ENCODE measurements at places on chromosomes 12 and 14.

GRCh38 chr12:117025481-117026151 is 73.6 kb downstream of the TESC start:
- DNase-seq: peak; percentile 51

DNA sequence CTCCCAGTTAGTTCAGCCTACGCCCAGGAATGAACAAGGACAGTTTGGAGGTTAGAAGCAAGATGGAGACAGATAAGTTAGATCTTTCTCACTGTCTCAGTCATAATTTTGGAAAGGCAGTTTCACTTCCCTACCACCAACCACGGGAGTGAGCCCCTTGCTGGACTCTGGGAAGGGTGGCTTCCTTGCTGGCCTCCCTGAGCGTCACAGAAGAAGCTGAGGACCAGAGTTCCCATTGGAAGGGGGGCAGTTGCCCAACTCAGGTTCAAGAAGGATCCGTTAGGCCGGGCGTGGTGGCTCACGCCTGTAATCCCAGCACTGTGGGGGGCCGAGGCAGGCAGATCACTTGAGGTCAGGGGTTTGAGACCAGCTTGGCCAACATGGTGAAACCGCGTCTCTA is 106.2 kb upstream of the MAX start:
- no peak for DNase-seq

GRCh38 chr12:124921200-124922031 is 7.0 kb upstream of the UBC start:
- peak; percentile 52 for DNase-seq

GRCh38 chr12:131607658-131608447 is 103.0 kb upstream of the SFSWAP start:
- DNase-seq: no peak

DNA sequence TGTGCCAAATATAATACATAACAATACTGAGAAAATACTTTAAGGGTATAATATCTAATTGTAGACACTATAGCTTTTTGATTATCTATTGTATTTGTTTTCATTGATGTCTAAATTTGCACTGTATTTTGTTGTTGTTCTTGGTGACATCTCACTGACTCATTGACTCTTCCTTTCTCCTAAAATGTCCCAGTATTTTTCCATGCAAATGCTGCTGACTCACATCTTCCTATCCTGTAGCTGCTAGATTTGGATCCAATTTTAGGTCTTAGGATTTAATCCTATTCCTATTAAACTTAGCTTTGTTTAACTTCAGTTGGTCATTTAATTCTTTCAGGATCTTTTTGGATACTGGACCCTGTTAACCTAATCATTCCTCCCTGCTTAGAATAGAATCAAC is 148.5 kb downstream of the TMTC2 start:
- DNase-seq: peak; percentile 66
